Type B pancreatic cell (in vitro differentiated cells): ENCODE measurements at places on chromosomes 11 and 22. TPM values are rescaled to one million over a fixed set of nuclear protein-coding genes. Genes with fewer than 3 reads are reported as not detected.

DNA sequence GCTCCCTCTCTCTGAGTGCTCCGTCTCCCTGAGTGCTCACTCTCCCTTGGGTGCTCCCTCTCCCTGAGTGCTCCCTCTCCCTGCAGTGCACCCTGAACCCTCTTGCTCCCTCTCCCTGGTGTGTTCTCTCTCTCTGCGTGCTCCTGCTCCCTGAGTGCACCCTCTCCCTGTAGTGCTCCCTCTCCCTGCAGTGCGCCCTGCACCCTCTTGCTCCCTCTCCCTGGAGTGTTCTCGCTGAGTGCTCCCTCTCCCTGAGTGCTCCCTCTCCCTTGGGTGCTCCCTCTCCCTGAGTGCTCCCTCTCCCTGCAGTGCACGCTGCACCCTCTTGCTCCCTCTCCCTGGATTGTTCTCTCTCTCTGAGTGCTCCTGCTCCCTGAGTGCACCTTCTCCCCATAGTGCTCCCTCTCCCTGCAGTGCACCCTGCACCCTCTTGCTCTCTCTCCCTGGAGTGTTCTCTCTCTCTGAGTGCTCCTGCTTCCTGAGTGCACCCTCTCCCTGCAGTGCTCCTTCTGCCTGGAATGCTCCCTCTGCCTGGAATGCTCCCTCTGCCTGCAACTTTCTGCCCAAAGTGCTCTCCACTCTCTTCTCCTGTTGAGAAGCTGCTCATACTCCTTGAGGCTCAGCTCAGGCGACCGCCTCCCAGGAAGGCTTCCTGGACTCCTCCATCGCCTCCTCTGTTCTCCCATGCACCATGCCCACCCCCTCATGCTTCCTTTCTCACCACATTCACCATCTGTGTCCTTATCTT is 48.4 kb upstream of the WNT7B start:
- H3K27ac ChIP-seq = no peak overlapping the region
- peaks cover 56% of the 10 kb centered on the region for H3K27me3 ChIP-seq
- H3K4me1 ChIP-seq = peaks cover 6% of the 10 kb centered on the region
- no peak for DNase-seq

GRCh38 chr11:369336-370018 is at the start of gene B4GALNT4:
TSS of gene B4GALNT4 (plus strand) at chr11:369499. CDS start at chr11:369804, 305 bp downstream.
- no peaks in the 10 kb centered on the region for H3K4me1 ChIP-seq
- peak within 1 kb of the TSS; percentile 93 for H3K4me3 ChIP-seq
- peaks cover 5% of the 10 kb centered on the region for H3K27me3 ChIP-seq
- peak within 1 kb of the TSS; percentile 80 for H3K27ac ChIP-seq
- H3K36me3 ChIP-seq = peaks cover 16% of the 10 kb centered on the region

DTX4 gene
- total RNA-seq = 55.3 and 79.2 TPM in 2 replicates

DNA sequence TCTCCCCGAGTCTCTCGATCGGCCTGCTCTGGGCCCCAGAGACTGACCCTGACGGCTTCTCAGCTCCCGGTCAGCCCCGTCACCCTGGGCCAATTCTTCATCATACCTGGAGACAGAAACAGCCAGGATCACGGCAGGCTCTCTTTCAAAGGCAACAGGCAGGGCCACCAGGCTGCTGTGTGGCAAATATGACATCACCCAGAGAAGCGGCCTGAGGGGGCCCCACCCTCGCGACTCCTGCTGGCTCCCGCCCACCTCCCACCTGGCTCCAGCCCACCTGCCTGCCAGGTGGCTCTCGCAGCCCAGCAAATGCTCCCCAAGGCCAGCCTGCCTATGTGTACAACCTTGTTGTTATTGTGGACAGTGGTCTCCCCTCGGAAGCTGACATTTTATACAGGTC is 24.9 kb upstream of the PACSIN2 start:
- peak overlapping the region; percentile 41 for H3K4me3 ChIP-seq
- H3K36me3 ChIP-seq = no peaks in the 10 kb centered on the region
- H3K4me1 ChIP-seq = peaks cover 13% of the 10 kb centered on the region

RAB3IL1 gene
- 2.1 and 16.6 TPM in 2 replicates for total RNA-seq

GRCh38 chr11:32918427-32918826 is 25.8 kb downstream of the QSER1 start:
- no peaks in the 10 kb centered on the region for H3K27me3 ChIP-seq
- H3K4me1 ChIP-seq = peaks cover 6% of the 10 kb centered on the region
- DNase-seq = no peak
